SIG-M5 (cell line): ENCODE measurements at places on chromosomes 1 and 21.
A peak's percentile ranks its signal among the peaks of the same experiment; 100 is the strongest.

- DNase-seq = no peak
Observed at GRCh38 chr1:98333406-98333805, 328.1 kb upstream of the SNX7 start.

DNA sequence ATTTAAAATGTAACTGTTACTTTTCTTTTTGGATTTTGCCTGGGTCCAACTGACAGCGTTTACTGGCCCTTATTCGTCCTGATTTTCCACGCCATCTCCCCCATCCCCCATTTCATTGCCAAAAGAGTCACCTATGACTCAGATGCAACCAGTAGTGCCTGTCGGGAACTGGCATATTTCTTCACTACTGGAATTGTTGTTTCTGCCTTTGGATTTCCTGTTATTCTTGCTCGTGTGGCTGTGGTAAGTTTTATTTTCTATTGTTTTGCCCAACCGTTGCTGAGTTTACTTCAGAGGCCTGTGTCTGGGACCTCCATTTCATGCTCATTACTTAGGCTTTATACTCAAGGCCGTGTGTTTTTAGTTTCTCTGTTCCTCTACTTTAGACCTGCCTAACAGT is 9.3 kb downstream of the LEPR start:
- no peak for DNase-seq

DNA sequence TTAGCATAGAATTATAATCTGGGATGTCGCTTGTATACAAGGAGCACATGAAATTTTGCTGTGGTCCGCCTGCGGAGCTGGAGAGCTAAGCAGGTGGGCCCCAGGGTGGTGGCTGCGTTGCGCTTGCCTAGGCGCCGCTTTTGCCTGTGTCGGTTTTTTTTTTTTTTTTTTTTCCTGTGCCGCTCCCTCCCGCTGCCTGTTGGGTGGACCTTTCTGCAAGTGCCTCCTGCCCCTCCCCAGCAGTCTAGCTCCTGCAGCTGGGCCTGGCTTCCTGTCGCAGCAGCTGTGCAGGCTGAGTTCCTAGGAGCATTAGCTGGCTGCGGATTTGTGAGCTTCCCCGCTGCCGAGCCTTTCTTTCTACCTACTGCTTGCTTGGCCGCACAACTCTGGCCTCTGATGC is 20.6 kb downstream of the PYHIN1 start:
- DNase-seq = no peak

DNA sequence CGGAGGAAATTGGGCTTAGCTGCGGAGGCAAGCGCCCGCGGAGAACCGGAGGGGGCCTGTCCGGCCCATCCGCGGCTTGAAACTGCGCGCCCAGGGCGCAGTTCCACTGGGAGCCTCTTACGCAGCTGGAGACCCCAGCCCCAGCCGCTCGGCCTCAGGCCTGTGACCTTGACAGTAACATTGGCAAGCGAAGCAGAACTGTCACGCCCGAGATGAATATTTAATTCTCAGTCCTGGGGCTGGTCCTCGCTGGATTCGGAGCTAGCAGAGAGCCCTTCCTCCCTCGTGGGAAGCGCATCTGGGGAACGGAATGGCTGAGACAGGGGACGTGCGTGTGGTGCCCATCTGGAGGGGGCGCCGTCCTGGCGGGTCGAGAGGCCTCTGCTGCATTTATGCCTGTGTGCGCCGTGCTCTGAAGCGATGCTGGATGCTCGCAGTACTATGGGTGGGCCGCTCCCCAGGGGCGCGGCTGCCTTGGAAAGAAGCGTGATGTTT is 928 bp downstream of the SLC6A17 start:
- DNase-seq = no peak

- DNase-seq = no peak
Observed at GRCh38 chr1:164635803-164636731, 77.1 kb downstream of the PBX1 start.

- no peak for DNase-seq
Observed at GRCh38 chr1:173314656-173315055, 107.5 kb upstream of the TNFSF4 start.

DNA sequence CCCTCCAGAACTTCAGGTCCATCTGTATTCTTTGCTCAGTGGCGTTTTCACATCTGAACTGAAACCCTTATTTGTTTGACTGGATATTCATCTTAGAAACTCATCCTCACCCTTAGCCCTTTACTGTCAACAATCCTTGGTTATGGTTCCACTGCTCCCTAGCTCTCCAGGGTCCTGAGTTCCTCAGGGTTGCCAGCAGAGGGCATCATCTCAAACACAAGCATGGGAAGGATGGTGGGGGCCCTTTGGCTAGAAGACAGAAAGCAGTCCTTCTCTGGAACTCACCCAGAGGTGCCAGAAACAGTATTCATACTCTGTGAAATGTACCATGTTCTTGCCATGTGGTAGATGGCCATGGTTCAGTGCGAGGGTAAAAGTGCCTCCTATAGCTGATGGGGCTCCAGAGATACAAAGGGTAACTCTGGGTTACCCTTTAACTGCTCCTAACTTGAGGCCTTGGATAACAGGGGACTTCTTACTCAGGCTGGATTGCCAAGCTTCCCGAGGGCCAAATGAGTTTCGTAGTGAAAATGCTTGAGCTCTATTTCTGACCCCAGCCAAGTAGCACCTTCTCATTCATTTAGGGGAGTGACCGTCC is 11.3 kb downstream of the NCSTN start:
- DNase-seq = no peak

GRCh38 chr1:85342207-85342606 is 65.8 kb upstream of the BCL10 start:
- DNase-seq = no peak

GRCh38 chr21:25689226-25689625 is 45.5 kb downstream of the ATP5PF start:
- DNase-seq = no peak

GRCh38 chr1:172969611-172970010 is 81.1 kb downstream of the TNFSF18 start:
- DNase-seq = no peak

GRCh38 chr1:223771469-223771813 is 59.1 kb downstream of the CAPN2 start:
- no peak for DNase-seq

GRCh38 chr1:73979684-73980083 is 218.3 kb downstream of the LRRIQ3 start:
- DNase-seq = no peak

- no peak for DNase-seq
Observed at GRCh38 chr1:68590473-68590872, 93.6 kb upstream of the DEPDC1 start.

GRCh38 chr1:2112280-2112701 is 62.1 kb downstream of the PRKCZ start:
- peak; percentile 42 for DNase-seq

DNA sequence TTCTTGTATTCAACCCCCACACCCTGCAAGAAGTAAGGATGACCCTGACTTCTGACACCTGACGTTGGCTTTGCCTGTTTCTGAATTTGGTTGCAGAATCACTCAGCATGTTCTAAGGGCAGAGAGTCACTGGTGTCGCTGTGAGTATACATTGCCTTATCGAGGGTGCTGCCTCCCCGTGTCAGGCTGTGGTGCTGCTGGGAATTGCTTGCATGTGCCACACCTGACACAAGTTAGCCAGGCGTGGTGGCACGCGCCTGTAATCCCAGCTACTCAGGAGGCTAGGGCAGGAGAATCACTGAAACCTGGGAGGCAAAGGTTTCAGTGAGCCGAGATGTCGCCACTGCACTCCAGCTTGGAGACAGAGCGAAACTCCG is 45.9 kb downstream of the WDR4 start:
- no peak for DNase-seq

GRCh38 chr21:35156293-35157278 is 107.5 kb upstream of the RUNX1 start:
- no peak for DNase-seq

- DNase-seq = no peak
Observed at GRCh38 chr1:19009882-19010321, 53.4 kb upstream of the IFFO2 start.

GRCh38 chr1:8137481-8138244 is 111.6 kb upstream of the ERRFI1 start:
- no peak for DNase-seq

GRCh38 chr1:193462629-193463320 is 276.4 kb upstream of the B3GALT2 start:
- peak; percentile 55 for DNase-seq

GRCh38 chr21:14945176-14945575 is 119.6 kb downstream of the NRIP1 start:
- DNase-seq = no peak

GRCh38 chr1:190792873-190793272 is 315.2 kb upstream of the BRINP3 start:
- no peak for DNase-seq

- no peak for DNase-seq
Observed at GRCh38 chr1:171267391-171267790, 19.1 kb downstream of the FMO1 start.

DNA sequence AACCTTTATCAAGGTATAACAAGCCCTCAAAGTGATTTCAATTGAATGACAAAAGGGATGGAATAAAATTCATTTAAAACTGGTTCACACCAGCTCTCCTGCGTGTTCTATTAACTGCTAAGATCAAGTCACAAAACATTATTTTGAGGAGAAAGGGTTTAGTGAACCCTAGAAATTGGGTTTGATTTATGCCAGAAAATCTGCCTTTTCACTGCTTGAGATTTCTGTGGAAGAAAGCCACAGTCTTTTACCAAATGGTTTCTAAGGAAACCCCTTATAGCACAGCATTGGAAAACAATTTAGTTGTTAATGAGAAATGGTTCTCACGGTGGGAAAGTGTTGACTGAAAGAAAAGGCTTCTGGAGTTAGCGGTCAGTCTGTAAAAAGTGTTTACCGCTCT is 43.6 kb upstream of the DPH5 start:
- DNase-seq = no peak

DNA sequence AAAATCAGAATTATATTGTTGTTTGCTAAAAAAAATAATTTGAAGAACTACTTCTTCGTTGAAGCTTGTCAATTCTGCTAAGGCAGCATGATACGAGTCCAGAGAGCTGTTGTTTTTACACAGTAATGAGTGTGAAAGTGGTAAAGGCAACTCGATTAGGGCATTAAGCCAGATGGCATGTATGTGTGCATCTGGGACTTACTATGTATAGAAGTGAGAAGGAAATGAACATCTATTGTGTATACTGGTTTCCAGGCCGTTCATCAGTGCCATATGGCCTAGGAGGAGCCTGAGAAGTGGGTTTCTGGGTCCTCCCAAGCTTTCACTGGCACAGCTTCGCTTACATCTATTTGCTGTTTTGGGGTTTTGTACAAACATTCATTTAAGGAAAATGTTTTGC is 5.7 kb downstream of the CTPS1 start:
- no peak for DNase-seq

GRCh38 chr1:66315671-66316070 is 218.3 kb upstream of the SGIP1 start:
- no peak for DNase-seq

- DNase-seq = peak; percentile 42
Observed at GRCh38 chr1:193058529-193059281, 455 bp downstream of the UCHL5 start.

GRCh38 chr21:43937891-43938309 is 72.9 kb downstream of the AGPAT3 start:
- no peak for DNase-seq

DNA sequence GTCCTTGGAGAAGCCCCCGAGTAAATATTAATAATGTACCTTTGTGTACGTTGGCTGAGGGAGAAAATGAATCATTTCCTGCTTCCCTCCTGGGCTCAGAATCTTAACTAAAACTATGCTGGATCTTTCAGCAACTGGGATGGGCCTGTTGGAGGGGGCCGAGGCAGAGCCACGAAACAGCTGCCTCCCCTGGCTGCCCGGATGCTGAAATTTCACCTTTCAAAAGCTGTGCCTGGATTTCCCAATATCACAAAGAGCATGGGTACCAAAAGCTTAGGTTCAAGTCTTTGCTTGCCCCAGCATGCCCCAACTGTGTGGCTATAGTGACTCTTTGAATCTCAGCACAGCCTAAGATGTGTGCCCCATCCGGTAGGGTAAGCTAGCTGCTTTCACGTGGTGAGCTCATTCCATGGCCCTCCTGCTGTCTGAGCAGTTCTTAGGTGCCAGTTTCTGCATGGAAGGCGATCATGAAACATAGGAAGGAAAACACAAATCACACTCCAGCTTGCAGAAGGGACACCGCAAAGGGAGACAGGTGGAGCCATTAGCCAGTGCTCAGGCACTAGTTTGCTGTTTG is 473.5 kb downstream of the PTPRU start:
- no peak for DNase-seq

DNA sequence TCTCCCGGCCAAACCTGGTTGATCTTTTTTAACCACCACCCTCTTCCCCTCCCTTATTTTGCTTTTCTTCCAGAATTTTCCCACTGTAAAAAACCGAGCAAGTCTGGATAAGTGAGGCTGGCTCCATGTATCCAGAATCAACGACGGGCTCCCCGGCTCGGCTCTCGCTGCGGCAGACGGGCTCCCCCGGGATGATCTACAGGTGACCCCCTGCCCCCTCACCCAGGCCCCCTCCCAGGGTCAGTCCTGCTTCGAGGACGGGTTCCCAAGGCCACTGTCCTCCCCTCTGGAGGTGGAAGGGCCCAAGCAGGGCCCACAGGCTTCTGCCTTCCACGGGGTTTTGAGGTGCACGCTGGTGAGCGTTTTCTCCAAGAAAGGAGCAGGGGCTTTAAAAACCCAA is 5.2 kb upstream of the KCNAB2 start:
- no peak for DNase-seq

DNA sequence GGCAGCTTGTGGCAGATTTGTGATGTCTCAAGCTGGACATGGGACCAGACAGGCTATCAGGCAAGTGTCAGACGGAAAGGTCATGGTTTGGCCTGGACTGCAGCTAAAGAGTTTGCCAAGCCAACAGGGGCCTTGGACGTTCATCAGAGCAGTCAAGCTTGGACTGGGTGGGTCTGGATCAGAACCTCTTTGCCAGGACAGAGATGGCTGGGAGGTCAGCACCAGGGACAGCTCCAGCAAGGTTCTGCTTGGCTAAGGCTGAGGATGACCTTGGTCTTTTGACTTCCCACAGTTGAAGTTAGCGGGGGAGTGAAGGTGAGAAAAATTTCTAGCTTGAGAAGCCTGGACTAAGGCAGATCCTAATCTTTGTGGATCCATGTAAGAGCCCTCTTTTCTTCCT is 68.1 kb downstream of the GRIK3 start:
- DNase-seq = no peak

DNA sequence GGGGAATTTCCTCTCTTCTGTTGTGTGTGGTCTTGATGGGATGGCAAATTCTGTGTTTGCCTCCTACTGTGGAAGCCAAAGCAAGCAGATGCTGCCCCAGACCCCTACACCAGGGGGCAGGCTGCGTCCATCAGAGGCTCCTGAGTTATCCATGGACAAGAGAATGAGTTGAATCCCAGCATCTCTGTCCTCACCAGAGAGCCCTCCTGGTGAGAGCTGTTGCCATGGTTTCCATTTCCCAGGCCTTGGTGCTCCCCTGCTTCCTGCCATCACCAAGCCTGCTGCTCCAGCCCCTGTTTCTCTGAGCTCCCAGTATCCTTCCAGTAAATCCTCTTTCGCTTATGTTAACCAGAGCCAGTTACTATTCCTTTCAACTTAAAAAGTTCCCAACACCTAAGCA is 20.4 kb upstream of the GNG12 start:
- no peak for DNase-seq
